OCI-LY7 (cell line): ENCODE measurements at places on chromosomes 11 and 22. TPM values are rescaled to one million over a fixed set of nuclear protein-coding genes. Genes with fewer than 3 reads are reported as not detected.

Gene NRGN
- total RNA-seq, result 15.3 and 16.9 TPM in 2 replicates

DNA sequence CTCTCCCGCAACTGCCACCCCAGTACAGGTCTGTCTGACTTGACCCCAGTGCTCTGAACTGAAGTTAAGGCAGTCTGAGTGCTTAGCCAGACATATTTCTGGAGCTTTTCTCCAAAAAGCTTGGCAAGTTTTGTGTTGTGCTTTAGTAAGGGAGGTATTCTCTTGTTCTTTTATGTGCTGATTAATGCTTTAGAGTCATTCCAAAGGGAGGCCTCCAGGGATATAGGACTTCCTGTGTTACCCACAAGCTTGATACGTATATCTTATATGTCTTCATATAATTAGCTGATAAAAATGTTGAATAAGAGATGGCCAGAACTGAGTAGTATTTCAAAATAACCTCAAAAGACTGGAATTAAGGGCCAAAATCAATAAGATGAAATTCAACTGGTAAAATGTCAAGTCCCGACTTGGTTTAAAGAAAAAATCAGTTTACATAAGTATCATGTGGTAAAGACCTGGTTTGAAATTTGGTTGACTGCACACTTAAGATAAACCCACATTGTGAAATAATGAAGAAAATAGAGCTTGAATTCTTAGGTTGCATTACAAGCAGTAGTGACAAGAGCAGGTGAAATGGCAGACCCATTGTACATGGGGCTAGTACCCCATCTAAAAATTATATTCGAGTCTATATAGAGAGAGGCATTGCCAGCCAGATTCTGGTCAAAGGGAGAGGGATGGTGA is 226.9 kb downstream of the SNX19 start:
- DNase-seq, result no peak

- no peak for DNase-seq
Measured at GRCh38 chr11:21119411-21119810, 450.0 kb downstream of the NELL1 start.

GRCh38 chr11:8371516-8371884 is 107.8 kb upstream of the LMO1 start:
- DNase-seq, result no peak

- DNase-seq, result no peak
Measured at GRCh38 chr11:65309006-65309405, 5.7 kb upstream of the CDC42EP2 start.

Gene SRSF8
- 36.6 and 42.1 TPM in 2 replicates for total RNA-seq

- DNase-seq, result no peak
Measured at GRCh38 chr22:45210991-45211390, 29.7 kb downstream of the KIAA0930 start.

Gene TTC36
- total RNA-seq, result 0.65 and 0.82 TPM in 2 replicates

- no peak for DNase-seq
Measured at GRCh38 chr11:61958590-61958989, 8.4 kb downstream of the BEST1 start.
